Articular chondrocyte of knee joint (primary cell): ENCODE measurements at places on chromosomes 1 and 21. TPM values are rescaled to one million over a fixed set of nuclear protein-coding genes. Genes with fewer than 3 reads are reported as not detected.

Gene TTC24
- not detected in 2 replicates for total RNA-seq

Gene KIF14
- total RNA-seq: 4.3 and 6.1 TPM in 2 replicates

Gene DNAH14
- 38.8 and 44.9 TPM in 2 replicates for total RNA-seq

Gene NFASC
- total RNA-seq: 69.4 and 78.0 TPM in 2 replicates

Gene HES5
- total RNA-seq: 0.11 TPM in 1 of 2 replicates, not detected in the other

Gene BSND
- total RNA-seq: not detected in 2 replicates

Gene SASS6
- 2.9 and 3.7 TPM in 2 replicates for total RNA-seq

Gene UCHL5
- 29.0 and 29.9 TPM in 2 replicates for total RNA-seq

Gene MIXL1
- not detected in 2 replicates for total RNA-seq

Gene DCAF8
- 82.7 and 95.8 TPM in 2 replicates for total RNA-seq

Gene THAP3
- 14.6 and 14.9 TPM in 2 replicates for total RNA-seq

Gene TINAGL1
- total RNA-seq: 25.0 and 31.8 TPM in 2 replicates

Gene OR2T1
- total RNA-seq: not detected in 2 replicates
